Activated CD8-positive, alpha-beta memory T cell treated with anti-CD3 and anti-CD28 coated beads for 1 hour (primary cell): ENCODE measurements at places on chromosomes 4 and X.

GRCh38 chr4:73800206-73800605 is 36.3 kb upstream of the CXCL6 start:
- no peak for DNase-seq

DNA sequence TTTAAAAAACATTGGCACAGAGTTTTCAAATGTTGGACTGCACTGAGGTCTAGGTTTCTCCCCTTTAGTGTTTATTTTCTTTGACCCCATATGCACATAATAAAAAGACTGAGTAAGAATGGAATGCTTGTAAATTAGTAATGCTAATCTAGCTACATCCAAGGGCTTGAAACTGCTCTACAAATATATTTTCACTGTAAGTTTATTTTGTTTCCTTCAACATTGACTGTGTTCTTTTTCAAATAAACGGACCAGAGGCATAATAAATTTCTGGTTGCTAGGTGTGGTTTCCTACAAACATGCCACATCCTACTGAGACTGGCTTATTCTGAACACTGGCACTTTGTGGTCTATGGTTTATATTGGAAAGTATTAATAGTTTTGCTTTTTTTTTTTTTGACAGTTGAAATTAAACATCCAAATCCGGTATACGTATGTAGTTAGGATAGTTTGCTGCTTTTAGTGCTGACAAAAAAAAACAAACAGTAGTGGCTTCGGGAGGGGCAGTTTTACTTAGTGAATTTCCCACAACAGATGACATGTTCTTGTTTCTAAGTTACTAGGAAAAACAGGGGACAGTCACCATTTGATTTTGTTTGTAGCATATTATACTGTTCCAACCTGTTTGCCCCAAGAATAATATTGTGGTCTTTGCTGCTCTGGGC is 13.2 kb downstream of the CA5B start:
- no peak for DNase-seq

GRCh38 chr4:165208741-165209388 is 1.5 kb downstream of the KLHL2 start:
- no peak for DNase-seq

DNA sequence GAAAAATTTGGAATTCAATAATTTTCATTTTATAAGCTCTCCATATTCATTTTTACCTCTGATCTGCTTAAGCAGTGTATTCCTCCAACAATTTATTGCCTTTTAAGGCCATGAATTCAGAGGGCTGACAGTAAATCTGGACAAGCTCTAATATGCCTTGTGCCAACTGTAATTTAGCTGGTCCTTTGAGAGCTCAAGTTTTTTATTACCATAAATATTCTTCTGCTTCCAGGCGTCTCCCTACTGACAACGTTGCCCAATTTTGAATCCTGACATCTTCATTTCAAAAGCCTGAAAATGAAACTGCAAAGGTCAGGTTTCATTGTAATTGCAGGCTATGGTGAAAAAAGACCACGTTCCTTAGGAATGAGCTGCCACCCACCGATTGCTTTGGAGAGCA is 95.8 kb upstream of the GEMIN8 start:
- DNase-seq, result no peak

DNA sequence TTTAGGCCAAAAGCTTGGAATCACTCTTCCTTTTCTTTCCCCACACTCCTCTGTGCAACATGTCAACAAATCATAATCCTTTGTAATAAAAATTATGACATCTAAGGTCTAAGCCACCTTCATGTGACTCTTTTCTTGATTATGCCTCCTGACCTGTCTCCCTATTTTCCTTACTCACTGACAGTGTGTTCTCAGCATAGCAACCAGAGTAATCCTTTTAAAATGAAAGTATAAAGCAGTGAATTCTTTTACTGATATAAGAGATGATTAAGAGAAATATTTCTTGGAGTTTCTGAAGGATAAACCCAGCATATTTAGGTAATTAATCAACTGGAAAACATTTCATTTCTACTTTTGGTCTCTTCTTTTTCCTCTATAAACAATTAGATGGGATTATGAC is 44.7 kb downstream of the USO1 start:
- DNase-seq, result no peak
